Hypothalamus (tissue), 51 donors: ENCODE measurements at places on chromosomes 16 and 17.

DNA sequence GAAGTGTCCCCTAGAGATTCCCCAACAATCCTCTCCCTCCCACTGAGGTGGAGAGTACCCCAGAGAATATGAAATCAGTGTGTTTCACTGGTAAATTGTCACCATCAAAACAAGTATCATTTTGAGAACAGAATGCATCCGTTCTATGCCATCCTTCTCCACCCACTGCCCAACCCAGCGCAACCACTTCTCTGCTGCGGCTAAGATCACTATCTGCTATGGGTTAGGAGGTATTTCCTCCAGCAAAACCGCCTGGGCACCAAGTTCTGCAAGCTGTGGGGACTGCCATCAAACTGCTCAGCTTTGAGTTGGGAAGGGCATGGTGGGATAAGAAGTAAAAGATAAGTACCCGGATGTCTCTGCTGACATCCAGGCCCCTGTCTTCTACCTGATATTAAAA, 24.4 kb downstream of the CNTNAP1 start:
- no peak for DNase-seq

DNA sequence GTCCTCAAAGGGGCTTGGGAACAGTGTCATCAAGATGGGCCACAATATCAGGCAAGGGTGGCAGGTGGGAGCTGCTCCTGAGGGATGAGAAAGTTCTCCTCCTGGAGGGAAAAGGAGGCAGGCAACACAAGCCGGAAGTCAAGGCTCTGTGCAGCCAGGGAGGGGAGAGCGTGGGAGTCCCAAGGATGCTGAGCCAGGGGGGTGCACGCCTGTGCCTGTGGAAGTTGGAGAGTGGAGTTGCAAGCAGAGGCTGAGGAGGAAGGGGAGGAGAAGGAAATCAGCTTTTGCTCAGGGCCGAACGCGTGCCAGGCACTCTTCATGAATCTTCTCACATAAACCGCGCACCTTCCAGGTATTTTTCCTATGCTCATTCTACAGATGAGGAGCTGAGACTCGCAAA, 7.4 kb upstream of the SLC13A2 start:
- no peak for DNase-seq

DNA sequence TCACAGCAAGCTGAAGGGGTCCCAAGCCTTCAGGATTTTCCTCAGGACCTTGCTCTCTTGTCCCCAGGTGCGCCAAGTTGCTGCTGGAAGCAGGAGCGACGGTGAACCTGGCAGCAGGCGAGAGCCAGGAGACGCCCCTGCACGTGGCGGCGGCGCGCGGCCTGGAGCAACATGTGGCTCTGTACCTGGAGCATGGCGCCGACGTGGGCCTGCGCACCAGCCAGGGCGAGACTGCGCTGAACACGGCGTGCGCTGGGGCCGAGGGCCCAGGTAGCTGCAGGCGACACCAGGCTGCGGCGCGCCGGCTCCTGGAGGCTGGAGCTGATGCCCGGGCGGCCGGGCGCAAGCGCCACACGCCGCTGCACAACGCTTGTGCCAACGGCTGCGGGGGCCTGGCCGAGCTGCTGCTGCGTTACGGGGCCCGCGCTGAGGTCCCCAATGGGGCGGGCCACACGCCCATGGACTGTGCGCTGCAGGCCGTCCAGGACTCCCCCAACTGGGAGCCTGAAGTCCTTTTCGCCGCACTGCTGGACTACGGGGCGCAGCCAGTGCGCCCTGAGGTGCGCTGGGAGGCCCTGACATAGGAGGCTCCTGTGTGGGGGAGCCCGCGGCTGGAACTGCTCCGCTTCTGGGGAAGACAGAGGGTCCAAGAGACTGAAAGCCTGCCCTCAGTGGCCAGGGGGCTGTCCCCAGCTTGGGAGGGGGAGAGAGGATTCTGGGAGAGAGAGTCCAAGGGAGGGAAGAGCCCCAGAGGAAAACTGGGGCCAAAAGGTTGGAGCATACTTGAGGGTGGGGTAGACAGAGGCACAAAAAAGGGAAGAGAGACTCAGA, 6.4 kb downstream of the ASB16 start:
- no peak for DNase-seq

- DNase-seq: no peak
Measured at GRCh38 chr16:57612494-57612893, 15.9 kb upstream of the ADGRG1 start.

GRCh38 chr16:67155295-67156142, 4.2 kb downstream of the TRADD start:
- peak; percentile 73 for DNase-seq

- DNase-seq: no peak
Measured at GRCh38 chr17:15303851-15304250, 37.5 kb downstream of the TEKT3 start.

GRCh38 chr17:43467981-43468581, 15.7 kb upstream of the DHX8 start:
- DNase-seq: no peak
